ENCODE measurements at places on chromosomes 1 and 21.

DNA sequence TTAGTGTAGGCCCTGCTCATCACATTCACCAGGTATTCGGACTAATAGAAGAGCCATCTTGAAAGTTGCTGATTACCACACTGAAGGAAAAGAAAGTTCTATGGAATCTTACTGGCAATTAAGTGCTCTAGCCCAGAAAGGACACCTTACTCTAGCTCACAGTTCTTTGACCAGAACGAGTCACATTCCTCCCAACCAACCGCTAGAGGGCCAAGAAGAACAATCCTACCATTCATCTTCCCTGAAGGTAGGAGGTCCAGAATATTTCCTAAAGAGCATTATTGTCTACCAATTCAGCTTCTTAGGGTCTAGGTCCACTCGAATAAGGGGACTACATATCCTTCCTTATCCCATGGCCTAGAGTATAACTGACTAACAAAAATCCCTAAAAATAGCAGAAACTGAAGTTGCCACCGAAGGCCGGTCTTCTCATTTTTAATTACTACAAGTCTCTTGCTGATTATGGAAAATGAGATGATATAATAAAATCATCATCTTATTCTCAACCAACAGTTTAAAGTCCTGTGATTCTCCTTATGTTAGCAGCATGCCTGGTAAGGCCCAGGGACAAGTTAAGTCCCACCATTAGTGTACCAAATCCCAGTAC is 2.7 kb upstream of the FMO1 start:
- no peak for DNase-seq

GRCh38 chr1:82455342-82455741 is 654.6 kb downstream of the ADGRL2 start:
- DNase-seq, result no peak

DNA sequence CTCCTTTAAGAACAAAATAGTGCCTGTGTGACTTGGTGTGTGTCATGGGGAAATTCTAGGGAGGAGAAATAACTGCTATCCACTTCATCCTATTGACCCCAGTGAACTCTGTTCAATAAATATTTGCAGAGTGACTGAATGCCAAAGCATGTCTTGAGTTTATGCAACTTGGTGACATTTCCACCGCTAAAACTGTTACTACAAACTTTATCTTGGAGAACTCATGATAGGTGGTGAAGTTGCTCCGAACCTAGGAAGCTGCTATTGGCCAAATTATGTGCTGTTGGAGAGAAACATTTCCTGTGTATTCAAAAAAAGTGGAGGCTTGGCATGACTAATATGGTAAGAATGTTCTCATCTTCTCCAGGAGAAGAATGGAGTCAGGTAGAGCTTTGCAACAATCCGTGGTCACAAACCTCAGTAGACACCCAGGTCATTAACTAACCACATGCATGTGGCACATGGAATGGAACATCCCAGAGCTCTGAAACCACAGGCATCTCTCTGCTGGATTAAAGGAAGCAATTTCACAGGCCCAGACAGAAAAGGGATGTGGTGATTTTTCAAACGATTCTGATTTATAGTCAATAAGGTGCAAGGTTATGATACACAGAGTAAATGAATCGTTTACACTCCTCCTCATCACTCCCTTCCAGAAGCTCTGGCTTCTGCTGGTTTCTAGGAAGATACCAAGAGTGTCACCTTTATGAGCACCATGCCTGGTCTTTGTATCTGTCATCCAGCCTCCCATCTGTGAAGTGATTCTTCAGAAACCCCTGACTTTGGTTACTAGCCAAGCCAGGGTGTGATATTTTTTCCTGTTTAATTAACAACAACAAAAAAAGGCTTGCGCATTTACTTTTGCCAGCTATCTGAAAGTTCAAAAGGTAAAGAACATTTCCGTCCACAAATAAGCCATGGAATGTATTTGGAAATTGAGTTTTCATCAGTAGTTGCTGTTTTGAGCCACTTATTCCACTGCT is 361.1 kb downstream of the TGFB2 start:
- peak; percentile 99 for DNase-seq

- DNase-seq, result no peak
Observed at GRCh38 chr1:97680894-97681293, 239.9 kb downstream of the DPYD start.
